ENCODE measurements at places on chromosomes 16 and 17.
A peak's percentile ranks its signal among the peaks of the same experiment; 100 is the strongest.

DNA sequence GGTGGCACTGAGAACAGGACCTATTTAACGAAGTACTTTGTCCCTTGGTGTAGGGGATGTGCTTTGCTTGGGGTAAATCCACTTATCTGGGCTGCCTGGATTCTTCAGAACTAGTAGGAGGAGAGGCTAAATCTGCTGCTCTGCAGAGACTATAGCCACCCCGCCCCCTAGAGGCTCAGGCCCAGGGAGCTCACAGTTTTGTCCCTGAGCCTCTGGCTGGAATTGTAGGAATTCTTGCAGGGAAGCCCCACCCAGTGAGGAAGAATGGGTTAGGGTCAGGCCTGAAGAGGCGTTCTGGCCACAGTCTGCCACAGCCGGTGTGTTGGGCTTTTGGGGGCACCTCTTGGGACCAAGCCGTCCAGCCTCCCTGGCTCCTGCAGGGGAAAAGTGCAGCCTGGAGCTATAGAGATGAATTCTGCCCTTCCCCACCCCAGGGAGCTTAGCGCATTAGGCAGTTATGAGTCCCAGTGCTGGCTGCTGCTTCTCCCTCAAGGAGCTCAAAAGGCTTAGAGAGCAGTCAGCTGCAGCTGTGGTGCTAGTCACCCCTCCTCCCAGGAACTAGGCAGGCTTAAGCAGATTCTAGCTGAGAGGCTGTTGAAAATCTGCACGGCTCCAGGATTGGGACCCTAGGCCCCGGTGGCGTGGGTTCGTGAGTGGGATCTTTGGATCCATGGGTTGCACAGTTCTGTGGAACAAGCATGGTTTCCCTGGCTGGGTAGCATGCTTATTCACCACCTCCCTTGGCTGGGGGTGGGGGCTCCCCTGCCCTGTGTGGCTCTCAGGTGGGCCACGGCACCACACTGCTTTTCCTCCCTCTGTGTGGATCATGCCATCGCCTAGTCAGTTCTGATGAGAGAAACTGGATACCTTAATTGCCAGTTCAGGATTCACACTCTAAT is 237.4 kb upstream of the TOM1L1 start:
- H3K4me3 ChIP-seq = no peak overlapping the region
- no peaks in the 10 kb centered on the region for H3K27me3 ChIP-seq
- H3K4me1 ChIP-seq = no peaks in the 10 kb centered on the region

GRCh38 chr16:2691491-2692248 is 9.3 kb downstream of the KCTD5 start:
- no peaks in the 10 kb centered on the region for H3K27me3 ChIP-seq
- no peak overlapping the region for H3K27ac ChIP-seq
- peaks cover 17% of the 10 kb centered on the region for H3K4me1 ChIP-seq
- peaks cover 2% of the 10 kb centered on the region for H3K36me3 ChIP-seq

DNA sequence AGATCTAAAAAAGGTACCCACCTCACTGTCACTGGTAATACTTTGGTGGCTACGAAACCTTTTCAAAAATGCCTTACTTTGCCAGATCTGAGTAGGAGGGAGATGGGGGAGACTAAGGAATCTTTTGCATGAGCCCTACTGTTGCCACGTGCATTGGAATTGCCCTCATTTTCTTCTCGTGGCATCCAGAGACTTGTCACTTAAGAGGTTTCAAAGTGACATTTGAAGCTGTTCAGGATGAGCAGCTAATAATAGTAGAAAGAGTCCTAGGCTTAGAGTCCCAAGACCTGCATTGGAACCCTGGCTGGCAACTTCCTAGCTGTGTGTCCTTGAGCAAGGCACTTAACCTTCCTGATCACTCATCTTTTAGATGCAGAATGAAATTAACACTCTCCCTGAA is 43.5 kb downstream of the GPRC5B start:
- no peak for DNase-seq
- no peak overlapping the region for H3K27ac ChIP-seq
- no peak overlapping the region for H3K4me3 ChIP-seq
- no peaks in the 10 kb centered on the region for H3K4me1 ChIP-seq
- no peaks in the 10 kb centered on the region for H3K27me3 ChIP-seq

GRCh38 chr17:66526827-66527226 is 224.4 kb downstream of the PRKCA start:
- no peak for DNase-seq
- no peak overlapping the region for H3K4me3 ChIP-seq
- H3K4me1 ChIP-seq = peaks cover 64% of the 10 kb centered on the region
- H3K27ac ChIP-seq = no peak overlapping the region

DNA sequence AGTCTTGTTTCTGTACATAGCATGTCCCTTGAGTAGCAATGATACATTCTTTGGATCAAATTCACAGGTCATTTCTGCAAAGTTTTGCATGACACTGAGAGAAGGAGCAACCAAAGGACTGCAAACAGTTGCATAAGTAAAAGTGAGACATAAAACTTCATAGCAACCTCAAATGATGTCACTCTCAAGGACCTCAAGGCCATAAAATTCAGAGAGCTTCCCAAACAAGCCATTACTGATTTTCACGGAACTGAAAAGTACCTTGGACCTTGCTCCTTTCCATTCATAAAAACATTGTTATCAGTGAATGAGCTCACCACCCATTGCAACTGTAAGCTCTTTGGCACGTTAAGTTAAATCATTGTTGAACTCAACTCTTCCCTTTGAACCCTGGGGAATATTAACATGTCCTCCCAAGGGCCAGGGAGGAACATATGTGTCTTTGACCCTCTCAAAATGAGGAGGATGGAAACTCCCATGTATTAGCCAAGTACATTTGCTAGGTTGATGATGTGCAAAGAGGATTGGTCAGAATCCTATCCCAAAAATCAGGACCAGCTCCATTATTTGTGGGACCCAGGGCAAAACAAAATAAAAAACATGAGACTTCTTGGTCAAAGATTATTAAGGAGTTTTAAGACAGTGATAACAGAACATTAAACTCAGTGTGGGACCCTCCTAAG is 275.0 kb upstream of the DYNLRB2 start:
- no peak overlapping the region for H3K27ac ChIP-seq
- H3K27me3 ChIP-seq = peaks cover 11% of the 10 kb centered on the region
- H3K4me3 ChIP-seq = no peak overlapping the region
- no peaks in the 10 kb centered on the region for H3K36me3 ChIP-seq
- DNase-seq = no peak

GRCh38 chr16:30660424-30661261 is 2.4 kb downstream of the FBRS start:
- peak; percentile 95 for DNase-seq
- peak overlapping the region; percentile 98 for H3K27ac ChIP-seq
- peaks cover 57% of the 10 kb centered on the region for H3K4me1 ChIP-seq
- peaks cover 61% of the 10 kb centered on the region for H3K36me3 ChIP-seq

DNA sequence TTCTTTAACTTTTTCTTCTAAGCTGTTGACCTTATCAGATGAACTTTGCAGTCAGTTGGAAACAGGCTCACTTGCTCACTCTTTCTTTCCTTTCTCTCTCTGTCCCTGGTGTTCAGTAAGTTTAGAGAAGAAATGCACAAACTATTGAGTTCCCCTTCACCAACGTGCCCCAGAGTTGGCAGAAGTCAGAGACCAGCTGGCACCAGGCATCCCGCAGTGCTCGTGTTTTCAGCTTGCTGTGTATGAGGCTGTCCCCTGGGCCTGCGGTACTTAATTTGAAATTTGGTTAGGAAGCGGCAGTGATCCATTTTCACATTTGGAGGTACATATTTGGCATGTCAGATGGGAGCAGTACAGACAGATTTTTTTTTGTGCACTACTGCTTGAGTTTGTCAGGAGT is 258.6 kb downstream of the SNX29 start:
- DNase-seq = no peak
- no peaks in the 10 kb centered on the region for H3K27me3 ChIP-seq
- H3K27ac ChIP-seq = no peak overlapping the region

GRCh38 chr17:74873874-74874614 is 1.2 kb upstream of the FDXR start:
- peak overlapping the region; percentile 75 for H3K4me3 ChIP-seq
- H3K4me1 ChIP-seq = peaks cover 15% of the 10 kb centered on the region
- DNase-seq = no peak
- H3K27me3 ChIP-seq = no peaks in the 10 kb centered on the region
- peak overlapping the region; percentile 94 for H3K27ac ChIP-seq

DNA sequence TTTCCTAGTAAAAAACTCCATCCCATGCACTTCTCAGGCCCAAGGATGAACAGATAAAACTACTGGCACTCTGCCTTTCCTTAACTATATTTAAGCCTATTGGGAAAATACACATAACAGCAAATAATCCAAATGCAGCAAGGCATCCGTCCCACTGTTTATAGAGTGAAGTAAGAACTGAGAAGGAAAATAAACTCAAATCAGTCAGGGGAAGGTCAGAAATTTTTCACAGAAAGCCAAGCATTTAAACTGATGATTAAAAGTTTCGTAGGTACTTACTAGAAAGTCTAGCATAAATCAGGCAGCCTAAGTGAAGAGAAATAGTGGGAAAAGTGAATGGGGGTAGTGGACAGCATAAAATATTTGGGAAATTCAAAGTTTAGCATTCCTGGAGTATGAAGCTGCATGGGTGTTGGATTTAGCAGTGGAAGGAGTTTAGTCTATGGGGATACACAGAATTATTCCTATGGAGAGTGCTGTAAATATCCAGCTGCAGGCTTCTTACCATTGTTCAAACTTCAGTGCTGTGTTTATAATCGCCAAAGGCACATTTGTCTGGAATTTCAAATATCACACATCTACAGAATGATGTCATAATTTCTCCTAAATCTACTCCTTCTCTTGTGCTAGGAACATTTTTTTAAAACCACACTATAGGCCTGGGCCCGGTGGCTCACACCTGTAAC is 1131.0 kb upstream of the GOT2 start:
- no peak overlapping the region for H3K4me3 ChIP-seq
- no peaks in the 10 kb centered on the region for H3K36me3 ChIP-seq
- no peak for DNase-seq
- no peaks in the 10 kb centered on the region for H3K4me1 ChIP-seq
- H3K27ac ChIP-seq = no peak overlapping the region
- H3K27me3 ChIP-seq = no peaks in the 10 kb centered on the region

GRCh38 chr16:51542981-51543815 is 392.1 kb upstream of the SALL1 start:
- no peak overlapping the region for H3K4me3 ChIP-seq
- no peaks in the 10 kb centered on the region for H3K36me3 ChIP-seq
- no peak for DNase-seq
- H3K27ac ChIP-seq = no peak overlapping the region

- peaks cover 6% of the 10 kb centered on the region for H3K27me3 ChIP-seq
- no peak for DNase-seq
- H3K4me1 ChIP-seq = no peaks in the 10 kb centered on the region
- no peak overlapping the region for H3K4me3 ChIP-seq
Measured at GRCh38 chr16:83619381-83620150, 188.2 kb upstream of the HSBP1 start.

DNA sequence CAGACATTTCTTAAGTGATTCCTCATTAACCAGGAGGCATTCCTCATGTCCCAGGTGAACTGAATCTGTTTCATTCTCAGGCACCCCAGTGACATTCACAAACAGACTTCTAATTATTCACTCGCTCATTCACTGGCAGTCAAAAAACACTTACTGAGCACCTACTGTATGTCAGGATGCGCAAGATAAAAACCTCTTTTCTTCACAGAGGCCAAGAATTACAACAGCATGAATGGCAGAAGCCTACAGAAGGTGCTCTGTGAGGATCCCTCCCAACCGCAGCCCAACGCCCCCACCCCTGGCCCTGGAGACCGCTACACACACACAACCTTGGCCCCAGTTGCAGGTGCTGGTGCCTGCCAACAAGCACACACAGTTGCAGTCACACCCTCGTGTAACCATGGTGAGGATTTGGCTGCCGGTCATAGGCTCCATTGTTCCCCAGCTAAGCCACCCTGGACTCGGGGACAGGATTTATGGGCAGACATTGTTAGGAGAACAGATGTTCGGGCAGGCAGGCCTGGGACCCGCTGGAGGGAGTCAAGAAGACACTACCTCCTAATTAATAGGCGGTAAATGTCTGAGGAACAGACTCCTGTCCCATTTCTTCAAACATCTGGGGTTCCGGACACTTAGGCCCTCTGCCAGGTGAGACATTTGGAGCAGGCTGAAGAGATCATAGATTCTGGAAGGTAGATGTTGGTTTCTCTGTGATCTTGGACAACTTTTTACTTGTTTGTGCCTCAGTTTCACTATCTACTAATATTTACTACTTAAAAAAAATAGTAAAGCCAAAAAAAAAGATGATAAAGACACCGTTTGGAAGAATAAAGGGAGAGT is 43.2 kb downstream of the CUEDC1 start:
- no peak overlapping the region for H3K27ac ChIP-seq
- no peaks in the 10 kb centered on the region for H3K4me1 ChIP-seq
- no peak for DNase-seq
- no peak overlapping the region for H3K4me3 ChIP-seq
- H3K36me3 ChIP-seq = no peaks in the 10 kb centered on the region

DNA sequence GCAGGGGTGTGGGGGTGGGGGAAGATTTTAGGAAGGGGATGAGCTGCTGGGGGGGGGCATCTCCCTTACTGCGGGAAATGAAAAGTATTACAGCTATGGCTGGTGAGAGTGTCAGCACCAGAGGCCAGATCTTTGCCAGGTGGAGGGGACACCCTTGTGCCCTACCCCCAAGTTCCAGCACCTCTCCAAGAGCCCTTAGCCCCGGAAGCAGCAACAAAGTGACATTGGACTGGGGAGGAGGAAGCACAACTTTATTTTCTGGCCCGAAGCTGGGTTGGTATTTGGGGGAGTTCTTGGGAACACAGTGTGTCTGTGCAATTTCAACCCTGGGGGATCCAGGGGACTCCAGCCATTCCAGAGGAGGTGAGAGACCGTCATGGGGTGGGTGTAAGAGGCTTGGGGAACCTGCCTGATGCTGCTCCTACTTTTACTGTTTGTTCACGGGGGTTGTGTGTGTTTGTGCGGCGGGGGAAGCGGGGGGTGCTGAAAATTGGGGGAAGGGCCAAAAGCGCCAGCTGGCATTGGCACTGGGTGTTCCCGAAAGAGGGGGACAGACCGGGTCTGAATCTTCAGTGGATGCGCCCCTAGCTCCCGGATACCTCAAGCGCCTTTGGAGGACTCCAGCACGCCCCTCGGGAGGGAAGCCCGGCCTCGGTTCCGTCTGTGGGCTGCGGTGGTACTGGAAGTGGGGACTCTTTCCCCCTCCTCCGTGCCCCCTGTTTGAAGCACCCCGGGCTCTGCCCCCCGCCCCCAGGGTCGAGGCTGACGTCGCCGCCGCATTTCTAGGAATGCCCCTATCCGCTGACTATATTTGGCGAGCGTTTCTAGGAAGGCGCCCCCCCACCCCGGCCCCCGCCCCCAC is 230.3 kb downstream of the MRTFB start:
- peak overlapping the region; percentile 46 for H3K27ac ChIP-seq
- DNase-seq = peak; percentile 74
- H3K4me1 ChIP-seq = peaks cover 11% of the 10 kb centered on the region
- no peaks in the 10 kb centered on the region for H3K36me3 ChIP-seq
- peaks cover 8% of the 10 kb centered on the region for H3K27me3 ChIP-seq
- peak overlapping the region; percentile 66 for H3K4me3 ChIP-seq

GRCh38 chr16:8537691-8538342 is 52.5 kb downstream of the TMEM114 start:
- no peak overlapping the region for H3K4me3 ChIP-seq
- DNase-seq = no peak
- no peak overlapping the region for H3K27ac ChIP-seq
- H3K36me3 ChIP-seq = no peaks in the 10 kb centered on the region
- H3K4me1 ChIP-seq = no peaks in the 10 kb centered on the region

GRCh38 chr16:68367030-68367429 is 56.2 kb downstream of the PRMT7 start:
- no peak overlapping the region for H3K4me3 ChIP-seq
- H3K4me1 ChIP-seq = peaks cover 38% of the 10 kb centered on the region
- peaks cover 22% of the 10 kb centered on the region for H3K27me3 ChIP-seq
- H3K36me3 ChIP-seq = no peaks in the 10 kb centered on the region
- DNase-seq = peak; percentile 80

- no peak overlapping the region for H3K4me3 ChIP-seq
- peaks cover 6% of the 10 kb centered on the region for H3K27me3 ChIP-seq
- H3K4me1 ChIP-seq = no peaks in the 10 kb centered on the region
- H3K36me3 ChIP-seq = no peaks in the 10 kb centered on the region
Measured at GRCh38 chr17:52047086-52047485, 111.4 kb downstream of the CA10 start.

Measured in activated CD8-positive, alpha-beta T cell treated with anti-CD3 and anti-CD28 coated beads for 36 hours (primary cell).